Stimulated activated CD4-positive, alpha-beta T cell treated with anti-CD3 and anti-CD28 coated beads, Interleukin-12 subunit alpha, Interleukin-12 subunit beta, amount 100 ng/mL, for 48 hours (primary cell): ENCODE measurements at places on chromosomes 1 and 21.

DNA sequence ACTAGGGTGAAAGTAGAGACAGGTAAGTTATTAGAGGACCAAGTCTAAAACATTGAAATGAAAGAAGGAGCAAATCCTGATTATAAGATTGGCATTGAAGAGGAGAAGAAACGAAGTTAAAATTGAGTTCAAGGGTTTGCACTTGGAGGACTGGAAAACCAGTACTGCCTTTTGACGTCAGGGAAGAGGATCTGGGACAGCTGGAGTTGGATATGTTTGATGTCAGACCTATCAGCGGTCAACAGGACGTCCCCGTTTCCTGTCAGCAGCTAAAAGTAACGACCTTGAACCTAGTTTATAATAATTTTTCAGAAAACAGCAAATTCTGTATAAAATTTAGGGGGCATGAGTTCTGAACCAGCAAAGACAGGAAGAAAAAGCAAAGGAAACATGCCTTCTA is 1.2 kb upstream of the NID1 start:
- no peak for DNase-seq

DNA sequence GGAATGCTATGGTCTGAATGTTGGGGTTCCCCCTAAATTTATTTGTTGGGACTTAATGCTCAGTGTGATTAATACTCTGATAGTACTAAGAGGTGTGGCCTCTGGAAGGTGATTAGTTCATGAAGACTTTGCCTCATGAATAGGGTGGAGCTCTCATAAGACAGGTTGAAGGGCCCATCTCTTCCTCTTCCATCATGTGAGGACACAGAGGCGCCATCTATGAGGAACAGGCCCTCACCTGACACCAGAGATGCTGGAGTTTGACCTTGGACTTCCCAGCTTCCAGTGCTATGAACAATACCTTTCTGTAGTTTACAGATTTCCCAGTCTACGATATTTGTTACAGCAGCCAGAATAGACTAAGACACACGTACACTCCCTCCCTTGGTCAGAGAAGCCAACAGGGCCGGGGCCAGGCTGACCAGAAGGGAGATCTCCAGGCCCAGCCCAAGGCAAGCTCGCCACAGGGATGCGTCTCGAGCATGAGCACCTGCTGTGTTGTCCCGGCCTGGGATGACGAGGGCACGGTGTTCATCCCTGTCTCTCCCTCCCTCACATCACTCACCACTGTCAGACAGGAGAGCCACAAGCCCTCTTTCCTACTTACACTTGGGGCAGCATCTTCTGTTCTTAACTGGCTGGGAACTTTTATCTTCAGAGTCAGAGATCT is 4.7 kb upstream of the ABCG1 start:
- no peak for DNase-seq

DNA sequence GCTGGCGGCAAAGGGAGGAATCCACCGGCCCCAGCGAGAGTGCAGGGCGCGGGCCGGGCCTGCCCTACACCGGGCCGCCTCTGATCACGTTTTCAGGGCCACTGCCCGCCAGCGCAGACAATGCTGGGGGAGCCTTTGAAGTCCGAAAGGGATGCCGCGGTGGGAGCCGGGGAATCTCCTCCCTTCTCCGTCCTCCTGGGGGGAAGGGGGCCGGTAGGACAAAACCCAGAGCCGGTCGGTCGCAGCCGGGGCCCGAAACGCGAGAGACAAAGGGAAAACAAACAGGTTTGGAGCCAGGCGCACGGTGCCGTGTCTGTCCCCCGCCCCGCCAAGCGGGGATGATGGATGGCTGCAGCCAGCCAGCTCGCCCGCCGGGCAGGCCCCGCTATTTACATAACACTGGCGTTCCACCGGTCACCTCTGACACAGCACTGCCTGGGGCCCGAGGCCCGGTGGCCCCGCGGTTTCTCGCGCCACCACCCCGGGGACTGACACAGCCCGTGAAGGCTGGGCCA is 92.0 kb downstream of the CASZ1 start:
- no peak for DNase-seq

DNA sequence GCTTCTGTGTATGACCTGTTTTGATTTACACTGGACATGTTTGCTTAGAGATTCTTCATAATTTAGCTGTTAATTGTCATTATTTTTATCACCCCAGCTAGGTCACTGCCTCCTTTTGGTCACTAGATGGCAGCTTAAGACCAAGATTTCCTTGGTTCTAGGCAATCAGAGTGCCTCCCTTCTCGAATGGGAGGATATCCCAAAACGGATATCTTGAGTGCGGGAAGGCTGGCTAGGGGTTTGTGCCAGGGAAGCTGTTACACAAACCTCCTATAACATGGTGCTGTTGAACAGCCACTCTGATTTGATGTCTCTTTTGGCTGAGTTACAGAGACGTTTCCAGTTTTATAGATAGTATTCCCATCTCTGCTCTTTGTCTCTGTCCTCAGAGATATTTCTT is 283.5 kb downstream of the S1PR1 start:
- DNase-seq, result peak; percentile 12

GRCh38 chr1:74830766-74831165 is 97.8 kb downstream of the TYW3 start:
- no peak for DNase-seq

GRCh38 chr1:182259229-182259872 is 132.2 kb downstream of the GLUL start:
- peak; percentile 14 for DNase-seq

DNA sequence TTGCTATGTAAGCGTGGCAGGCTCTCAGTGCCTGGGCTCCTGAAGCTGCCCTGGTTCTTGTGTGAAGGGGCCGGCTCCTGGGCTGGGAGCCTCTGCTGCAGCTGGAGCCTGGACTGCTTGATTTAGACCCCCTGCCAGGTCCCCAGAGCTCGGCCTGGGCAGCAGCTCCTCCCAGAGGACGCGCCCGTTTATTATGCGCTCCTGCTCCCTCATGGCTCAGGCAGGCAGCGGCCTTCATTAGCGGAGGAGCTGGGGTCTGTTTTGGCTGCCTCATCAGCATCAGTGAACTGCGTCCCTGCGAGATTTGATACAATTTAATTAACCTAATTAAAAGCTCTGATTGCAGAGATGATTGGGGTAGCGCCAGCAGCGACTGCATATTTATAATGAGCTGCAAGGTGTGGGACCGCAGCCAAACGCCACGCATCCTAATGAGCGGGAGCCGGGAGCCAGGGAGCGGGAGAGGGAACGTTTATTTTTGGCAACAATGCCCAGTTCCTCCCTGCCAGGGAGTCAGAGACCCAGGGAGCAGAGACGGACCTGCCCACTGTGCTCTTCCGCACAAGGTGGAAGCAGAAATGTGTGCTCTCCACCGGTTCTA is 16.6 kb downstream of the UTP11 start:
- DNase-seq, result no peak
